Brain (organoid and tissue), 16 donors: ENCODE measurements at places on chromosomes 11 and 22.

- no peak for DNase-seq
These were observed 224.5 kb upstream of the DDI1 start for GRCh38 chr11:103811870-103812455.

DNA sequence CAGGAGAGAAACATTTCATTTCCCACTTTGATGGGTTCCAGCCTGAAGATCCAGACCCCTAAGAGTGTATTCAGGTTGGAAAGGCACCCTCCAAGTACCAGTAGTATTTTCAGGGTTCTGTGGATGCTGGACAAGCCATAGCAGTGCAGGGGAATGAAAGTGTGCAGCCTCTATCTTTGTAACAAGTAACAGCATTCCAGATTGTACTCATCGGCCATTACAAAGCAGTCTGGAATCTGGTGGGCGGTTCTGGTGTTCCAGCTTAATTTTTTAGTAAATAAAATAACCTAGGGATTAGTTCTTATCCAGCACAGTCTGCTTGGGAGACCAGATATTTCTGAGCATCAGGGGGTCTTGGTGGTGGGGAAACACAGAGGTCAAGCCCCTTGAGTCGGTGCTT lies 22.6 kb downstream of the APLNR start:
- no peak for DNase-seq

DNA sequence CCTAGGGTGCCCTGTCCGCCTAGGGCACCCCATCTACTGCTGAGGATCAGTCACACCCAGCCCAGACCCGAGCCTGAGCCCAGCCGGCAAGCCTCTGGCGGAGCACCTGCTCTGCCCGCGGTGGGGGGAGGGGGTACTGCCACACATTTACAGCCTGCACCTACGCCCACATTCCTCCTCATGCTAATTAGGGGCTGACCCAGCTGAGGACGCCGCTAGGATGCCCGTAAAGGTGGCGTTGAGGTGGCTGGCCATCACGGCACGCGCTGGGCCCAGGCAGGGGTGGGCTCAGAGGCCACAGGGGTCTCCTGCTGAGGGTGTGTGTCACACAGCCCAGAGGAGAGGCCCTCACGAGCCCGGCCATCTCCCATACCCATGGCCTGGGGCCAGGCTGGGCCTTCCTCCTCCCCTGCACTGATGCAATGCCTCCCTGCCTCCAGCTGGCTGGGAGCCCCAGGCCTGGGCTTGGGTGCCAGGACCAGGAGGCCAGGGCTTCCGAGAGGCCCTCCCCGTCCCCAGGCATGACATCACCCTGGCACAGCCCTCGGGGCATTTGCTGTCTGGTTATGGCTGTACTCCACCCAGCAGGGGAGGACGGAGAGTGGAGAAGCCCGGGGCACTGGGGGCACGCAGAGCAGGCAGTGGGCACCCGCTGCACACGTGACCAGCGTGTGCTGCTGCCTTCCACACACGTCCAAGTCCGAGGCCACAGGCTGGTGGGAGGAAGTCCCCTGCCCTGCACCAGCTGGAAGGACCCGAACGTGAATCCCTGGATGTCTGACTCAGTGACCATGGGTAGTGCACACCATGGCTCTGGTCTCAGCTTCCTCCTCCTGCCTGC lies 12.7 kb downstream of the DUSP8 start:
- DNase-seq = peak; percentile 42

- no peak for DNase-seq
These were observed 1.4 kb downstream of the KDELR3 start for GRCh38 chr22:38469306-38469781.

- DNase-seq = no peak
These were observed 12.3 kb downstream of the TOLLIP start for GRCh38 chr11:1297011-1297575.

DNA sequence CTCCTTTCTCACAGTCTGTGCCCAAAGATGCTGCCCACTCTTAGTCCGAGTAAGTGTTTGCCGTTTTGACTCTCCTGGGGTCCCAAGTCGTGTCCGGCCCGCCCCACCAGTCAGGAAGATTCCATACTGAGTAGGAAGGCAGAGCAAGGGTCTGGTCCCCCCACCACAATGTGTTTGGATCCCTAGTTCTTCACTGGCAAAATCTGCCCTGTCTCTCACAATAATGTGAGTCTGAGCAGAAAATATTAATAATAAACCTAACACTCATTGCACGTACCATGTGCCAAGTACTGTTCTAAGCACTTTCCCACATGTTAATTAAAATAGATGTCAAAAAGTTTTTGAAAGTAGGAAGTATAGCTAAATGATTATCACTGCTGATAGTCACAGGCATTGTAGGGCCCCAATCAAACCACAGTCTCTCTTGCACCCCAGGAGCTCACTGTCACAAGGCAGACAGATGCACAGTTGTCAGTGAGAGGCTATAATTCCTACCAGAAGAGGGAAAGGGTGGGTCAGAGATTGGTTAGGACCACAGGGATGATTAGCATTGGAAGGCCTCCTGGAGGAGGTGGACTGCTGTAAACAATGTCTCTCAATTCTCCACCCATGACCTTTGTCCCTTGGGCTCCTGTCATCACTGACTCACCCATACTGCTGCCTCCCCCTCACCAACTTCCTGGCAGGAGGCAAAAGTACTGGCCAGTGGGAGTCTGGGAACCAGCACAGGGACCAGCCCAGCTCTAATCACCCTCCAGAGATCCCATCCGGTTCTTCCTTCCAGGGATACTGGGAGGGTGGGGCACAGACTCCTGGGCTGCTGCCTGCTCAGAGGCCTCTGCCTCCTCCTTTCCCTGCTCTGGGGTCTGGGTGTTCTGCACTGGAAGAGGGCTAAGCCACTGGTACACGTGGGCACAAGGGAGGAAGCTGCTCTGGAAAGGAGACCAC lies 1.0 kb upstream of the POLD4 start:
- no peak for DNase-seq

- DNase-seq = no peak
These were observed 19.5 kb downstream of the IL17REL start for GRCh38 chr22:49992921-49993648.

DNA sequence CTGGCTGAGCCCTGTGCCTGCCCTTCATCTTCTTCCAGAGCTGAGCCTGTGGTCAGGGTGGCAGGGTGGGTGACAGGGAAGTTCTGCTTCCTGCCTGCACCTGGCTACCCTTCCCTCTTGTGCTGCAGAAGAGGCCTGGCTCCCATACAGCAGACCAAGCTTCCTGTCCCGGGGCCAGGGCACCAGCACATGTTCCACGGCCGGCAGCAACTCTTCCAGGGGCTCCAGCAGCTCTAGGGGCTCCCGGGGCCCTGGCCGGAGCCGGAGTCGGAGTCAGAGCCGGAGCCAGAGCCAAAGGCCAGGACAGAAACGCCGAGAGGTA lies 15.0 kb downstream of the ROBO3 start:
- no peak for DNase-seq

GRCh38 chr11:65425105-65425970 lies 2.7 kb downstream of the NEAT1 start:
- no peak for DNase-seq

- DNase-seq = no peak
These were observed 4.1 kb downstream of the SYTL2 start for GRCh38 chr11:85806876-85807275.

DNA sequence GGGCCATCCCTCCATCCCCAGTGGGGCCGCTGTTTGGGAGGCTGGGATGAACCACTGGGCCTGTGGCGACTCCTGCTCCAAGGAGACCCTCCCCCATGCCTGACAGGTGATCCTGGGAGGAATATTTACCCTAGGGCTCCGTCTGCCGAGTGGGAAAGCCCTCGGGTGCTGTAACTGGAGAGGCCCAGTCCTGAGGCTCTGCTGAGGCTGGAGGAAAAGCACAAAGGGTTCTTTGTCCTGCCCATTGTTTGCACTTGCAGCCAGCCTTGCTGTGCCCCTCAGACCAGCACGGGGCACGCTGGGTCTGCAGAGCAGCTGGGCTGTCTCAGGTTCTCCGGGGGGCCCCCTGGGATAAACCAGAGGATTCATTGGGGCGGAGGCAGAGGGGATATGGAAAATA lies 321.1 kb downstream of the MN1 start:
- DNase-seq = peak; percentile 56

GRCh38 chr11:79296141-79296540 lies 144.7 kb downstream of the TENM4 start:
- no peak for DNase-seq

GRCh38 chr11:29527391-29527936 lies 489.4 kb downstream of the KCNA4 start:
- DNase-seq = no peak

DNA sequence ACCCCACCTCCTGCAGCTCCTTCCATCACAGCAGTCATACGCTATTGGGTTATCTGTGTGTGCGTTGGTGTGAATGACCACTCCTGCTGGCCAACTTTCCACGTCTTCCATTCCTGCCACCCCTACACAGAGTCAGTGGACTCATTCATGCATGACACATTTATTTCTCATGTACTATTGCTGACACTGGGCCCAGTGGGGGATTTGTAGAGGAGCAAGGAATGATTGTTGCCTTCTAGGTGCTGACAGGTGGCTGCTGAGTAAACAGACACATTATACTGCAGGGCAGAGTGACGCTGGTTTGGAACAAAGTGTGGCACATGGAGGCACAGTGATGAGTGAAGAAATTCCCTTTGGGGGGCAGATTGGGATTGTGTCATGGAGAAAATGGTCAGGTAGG lies 113.9 kb downstream of the CCDC81 start:
- no peak for DNase-seq

DNA sequence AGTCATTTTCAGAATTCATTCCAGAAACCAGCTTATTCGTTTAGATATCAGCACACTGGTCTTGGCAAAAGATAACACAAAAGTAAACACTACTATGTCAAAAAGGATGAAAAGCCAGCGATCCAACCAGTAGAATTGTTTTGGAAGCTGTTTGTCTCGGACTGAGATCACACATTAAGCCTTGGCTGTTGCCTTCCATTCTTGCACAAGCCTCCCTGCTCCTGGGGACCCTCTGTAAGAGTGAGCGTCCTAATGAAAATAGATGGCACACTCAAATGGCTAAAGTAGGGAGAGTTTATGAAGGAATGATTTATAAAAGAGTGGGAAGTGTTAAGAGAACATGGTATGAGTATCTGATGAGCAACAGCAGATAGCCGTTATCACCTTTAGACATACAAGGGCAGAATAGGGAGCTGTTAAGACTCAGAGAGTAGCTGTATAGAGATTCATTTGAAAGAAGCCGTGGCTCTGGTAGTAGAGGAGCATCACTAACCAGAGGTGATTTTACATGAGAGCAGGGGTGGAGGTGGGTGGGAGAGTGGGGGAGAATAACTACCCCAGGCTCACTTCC lies 25.2 kb downstream of the PDE3B start:
- no peak for DNase-seq

- DNase-seq = no peak
These were observed 34.0 kb upstream of the TECTA start for GRCh38 chr11:121067026-121067425.

DNA sequence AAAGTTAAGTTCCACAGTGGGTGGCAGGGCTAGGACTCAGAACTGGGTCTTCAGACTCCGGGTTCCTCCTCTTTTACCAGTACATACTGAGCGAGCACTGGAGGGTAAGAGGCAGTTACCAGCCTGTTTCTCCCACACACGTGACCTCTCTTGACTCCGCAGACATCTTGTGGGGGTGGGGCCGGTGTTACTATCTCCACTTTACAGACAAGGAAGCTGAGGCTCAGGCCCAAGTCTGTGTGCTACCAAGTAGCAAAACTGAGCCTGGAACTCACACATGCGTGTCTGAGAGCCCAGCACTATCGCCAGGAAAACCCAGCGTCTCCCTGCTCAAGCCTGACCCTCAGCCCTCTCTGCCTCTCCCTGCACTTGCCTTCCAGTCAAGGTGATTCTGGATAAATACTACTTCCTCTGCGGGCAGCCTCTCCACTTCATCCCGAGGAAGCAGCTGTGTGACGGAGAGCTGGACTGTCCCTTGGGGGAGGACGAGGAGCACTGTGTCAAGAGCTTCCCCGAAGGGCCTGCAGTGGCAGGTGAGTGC lies 16.0 kb upstream of the SMIM35 start:
- no peak for DNase-seq

GRCh38 chr11:57698843-57699365 lies 13.1 kb downstream of the MED19 start:
- no peak for DNase-seq

DNA sequence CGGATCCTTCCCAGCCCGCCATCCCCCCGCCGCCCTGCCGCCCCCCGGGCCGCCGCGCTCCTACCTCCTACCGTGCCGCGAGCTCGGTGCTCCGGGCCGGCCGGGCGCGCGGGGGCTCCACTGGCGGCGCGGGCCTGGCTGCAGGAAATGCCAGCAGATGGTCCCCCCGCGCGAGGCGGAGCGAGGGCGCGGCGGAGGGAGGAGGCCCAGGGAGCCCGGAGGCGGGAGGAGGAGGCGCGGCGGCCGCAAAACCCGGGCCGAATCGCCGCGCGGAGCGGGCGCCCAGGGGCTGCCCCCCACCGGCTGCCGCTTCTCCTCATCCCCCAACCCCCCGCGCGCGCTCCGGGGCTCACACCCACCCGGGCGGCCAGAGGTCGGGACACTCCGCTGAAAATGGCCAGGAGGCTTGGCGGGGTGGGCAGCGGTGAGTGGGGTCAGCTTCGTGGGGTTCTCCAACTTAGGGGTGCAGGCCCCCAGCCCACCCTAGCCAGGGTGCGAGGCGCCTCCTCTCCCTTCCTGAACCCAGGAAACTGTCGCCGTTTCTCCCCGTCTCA lies at the start of gene OSBPL5:
OSBPL5 (minus strand) TSS at position 159 of the 554 bp plus-strand sequence. CDS start 36,162 bp downstream, outside the sequence.
- peak; percentile 91 for DNase-seq

DNA sequence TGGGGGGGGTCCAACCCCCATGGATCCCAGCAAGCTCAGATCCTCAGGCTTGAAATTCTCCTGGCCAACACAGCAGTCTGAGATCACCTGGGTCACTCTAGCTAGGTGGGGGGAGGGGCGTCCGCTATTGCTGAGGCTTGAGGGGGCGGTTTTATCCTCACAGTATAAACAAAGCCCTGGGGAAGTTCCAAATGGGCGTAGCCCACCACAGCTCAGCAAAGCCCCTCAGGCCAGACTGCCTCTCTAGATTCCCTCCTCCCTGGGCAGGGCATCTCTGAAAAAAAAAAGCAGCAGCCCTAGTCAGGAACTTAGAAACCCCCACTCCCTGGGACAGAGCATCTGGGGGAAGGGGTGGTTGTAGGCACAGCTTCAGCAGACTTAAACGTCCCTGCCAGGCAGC lies 16.7 kb downstream of the TRPC6 start:
- no peak for DNase-seq

GRCh38 chr11:61104963-61105362 lies 2.7 kb downstream of the CD5 start:
- no peak for DNase-seq

DNA sequence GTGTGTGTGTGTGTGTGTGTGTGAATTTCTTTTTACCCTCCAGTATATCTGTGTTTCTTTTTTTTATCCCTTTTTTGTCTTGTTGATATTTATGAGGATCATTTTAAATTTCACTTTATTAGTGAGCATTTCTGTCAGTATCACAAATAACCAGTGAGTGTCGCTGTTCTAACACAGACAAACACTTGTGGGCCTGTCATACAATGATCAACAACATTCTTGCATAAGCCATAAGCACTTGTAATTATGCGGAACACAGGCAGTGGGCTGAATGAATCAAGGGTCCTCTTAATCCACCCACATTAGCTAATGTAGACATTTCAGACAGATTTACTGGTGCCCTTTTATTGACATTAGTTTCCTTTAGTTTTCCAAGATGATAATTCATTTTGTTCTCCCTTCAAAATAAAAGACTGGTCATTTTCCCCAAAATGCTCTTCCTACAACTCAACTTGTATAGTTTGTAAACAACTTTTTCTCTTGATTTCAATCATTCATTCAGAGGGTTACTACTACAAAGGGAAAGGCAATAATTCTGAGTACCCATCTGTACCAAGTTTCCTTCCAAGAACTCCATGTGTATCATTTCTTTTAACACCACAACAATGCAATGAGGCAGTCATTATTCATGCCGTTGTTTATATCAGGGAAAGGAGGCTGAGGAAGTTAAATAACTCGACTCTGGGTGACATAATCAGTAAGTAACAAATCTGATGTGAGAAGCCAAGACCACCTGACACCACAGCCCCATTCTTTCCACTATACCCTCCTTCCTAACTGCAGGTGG lies 34.5 kb upstream of the ANO3 start:
- DNase-seq = peak; percentile 83
